ENCODE measurements at places on chromosomes 4 and X.

GRCh38 chr4:186840771-186841301, 117.2 kb upstream of the FAT1 start:
- DNase-seq: no peak

- DNase-seq: no peak
Observed at GRCh38 chr4:73021634-73022033, 47.9 kb downstream of the COX18 start.

DNA sequence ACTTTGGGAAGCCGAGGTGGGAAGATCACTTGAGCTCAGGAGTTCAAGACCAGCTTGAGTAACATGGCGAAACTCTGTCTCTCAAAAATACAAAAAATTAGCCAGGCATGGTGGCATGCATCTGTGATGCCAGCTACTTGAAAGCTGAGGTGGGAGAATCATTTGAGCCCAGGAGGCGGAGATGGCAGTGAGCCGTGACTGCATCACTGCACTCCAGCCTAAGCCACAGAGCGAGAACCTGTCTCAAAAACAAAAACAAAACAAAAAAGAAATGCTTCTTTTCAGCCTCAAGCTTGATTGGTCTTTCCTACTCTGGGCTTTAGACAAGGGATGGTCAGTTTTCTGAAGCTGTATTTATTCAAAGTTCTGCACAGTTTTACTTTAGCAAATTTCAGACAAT, 15.8 kb upstream of the DHRSX start:
- DNase-seq: no peak

DNA sequence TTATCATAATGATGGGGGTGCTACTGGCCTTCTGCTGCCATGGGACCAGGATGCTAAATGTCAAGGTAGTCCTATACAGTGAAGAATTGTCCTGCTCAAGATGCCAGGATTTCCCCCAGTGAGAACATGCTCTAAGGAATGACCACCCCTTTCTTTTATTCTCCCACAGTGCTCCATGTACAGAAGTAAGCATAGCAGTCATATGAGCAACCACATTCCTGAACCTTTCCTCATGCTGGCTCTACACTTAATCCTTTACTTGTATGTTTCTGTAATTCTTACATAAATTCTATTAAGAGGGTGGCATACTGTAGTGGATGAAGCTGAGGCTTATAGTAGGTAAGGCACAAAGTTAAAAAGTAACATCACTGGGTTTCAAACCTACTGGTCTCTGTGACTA, 20.2 kb downstream of the CYP2U1 start:
- DNase-seq: no peak

DNA sequence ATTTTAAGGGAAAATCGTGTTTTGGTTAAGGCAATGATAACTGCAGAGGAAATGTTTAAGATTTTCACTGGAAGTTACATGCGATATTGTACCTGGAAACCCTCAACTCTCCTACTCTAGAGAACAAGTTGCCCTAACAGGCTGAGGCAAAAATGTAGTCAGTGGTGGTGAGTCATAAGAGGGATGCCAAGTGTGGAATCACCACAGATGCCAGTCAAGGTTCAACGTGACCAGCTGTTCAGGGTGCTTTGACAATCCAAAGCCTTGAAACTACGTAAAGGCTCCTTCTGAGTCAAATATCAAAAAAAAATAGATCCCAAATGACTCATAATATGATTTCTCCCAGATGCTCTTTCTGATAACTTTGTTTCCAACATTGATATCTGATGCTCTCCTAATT, 77.9 kb upstream of the AFF2 start:
- DNase-seq: no peak

DNA sequence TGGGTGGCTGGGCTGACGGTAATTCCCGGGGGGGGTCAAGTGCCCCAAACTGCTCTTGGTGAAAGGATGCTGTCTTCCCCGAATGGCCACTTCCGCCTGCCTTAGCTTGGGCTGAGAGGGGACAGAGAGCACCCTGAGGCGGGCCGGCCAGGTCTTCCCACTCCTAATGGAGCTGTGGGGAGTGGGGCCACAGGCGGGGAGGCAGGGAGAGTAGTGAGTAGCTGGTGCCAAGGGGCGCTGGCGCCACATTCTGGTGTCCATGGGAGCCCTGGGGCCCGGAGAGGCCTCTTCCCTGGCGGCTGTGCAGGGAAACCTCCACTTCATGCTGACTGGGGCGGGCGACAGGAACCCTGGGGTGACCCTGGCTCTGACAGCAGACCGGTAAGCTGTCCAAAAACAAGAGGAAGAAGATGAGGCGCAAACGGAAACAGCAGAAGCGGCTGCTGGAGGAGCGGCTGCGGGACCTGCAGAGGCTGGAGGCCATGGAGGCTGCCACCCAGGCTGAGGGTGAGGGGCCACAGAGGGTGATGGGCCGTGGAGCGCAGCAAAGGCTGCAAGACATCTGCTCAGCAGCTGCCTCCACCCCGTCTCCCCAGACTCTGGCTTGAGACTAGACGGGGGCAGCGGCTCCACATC, 2.7 kb downstream of the SRPK3 start:
- no peak for DNase-seq

DNA sequence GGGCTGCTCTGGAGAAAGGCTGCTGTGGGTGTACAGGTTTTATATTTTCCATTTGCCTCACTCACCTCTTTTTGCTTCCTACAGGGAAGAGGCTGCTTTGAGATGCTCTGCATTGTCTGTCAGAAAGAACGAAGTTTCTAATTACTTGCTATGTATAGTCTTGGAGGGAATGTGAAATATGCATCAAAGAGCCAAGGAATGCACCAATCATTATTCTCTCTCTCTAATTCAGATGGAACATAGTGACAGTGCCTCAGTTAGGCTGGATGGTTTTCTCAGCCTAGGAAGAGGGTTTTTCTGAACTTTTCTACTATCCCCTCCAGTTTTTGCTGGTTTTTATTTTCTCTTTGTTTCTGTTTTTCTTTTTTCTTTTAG, 106.8 kb upstream of the SLC4A4 start:
- no peak for DNase-seq

DNA sequence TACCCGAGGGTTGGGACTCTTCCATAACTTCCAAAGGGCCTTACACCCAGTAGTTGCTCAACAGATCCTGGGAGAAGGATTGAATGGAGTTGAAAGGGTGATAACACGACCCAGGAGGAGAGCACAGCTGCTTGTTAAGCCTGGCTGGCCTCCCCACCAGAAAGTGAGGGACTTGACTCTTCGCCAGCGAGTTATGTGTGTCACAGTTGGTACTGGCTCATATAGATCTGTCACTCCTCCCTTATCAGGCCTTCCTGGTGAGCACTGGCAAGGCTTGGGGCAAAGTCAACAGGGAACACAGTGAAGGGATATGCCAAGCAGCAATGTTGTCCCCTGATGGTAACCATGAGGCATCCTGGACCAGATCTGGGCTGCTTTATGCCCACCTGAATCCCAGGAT, 35.8 kb downstream of the APLN start:
- no peak for DNase-seq

- no peak for DNase-seq
Observed at GRCh38 chr4:16237715-16238114, 11.4 kb upstream of the TAPT1 start.

DNA sequence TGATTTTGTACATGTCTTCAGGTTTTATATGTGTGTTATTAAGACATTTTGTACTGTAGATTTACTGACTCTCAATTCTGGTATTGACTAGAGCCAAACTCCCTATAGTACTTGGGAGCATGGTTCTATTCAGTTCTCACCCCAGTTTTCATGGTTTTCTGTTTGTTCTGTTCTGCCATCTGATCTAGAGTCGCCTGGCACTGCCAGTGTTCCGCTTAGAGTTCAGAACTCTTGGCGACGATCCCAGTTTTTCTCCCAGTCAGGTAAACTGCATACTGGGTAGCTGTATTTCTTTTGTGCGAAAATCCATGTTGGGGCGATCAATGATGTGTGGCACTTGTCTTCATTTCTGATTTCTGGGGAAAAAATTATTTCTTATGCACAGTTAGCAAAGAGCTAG, 78.0 kb downstream of the PHOX2B start:
- no peak for DNase-seq

DNA sequence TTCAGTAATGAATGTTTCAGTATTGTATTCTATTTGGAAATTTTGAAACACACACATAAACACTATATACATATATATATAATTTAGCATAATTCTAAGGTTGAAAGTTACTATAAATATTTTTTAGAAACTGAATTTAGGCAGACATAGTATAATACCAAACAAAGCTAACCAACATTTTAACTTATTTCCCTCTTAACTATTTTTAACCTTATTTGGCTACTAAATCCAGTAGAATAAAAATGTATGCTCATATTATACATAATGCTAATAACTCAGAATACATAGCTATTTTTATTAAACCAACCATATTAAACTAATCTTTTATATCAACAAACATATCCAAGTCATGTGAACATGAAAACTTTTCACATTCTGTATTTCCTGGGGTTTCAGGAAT, 563.6 kb downstream of the ADGRL3 start:
- DNase-seq: no peak

DNA sequence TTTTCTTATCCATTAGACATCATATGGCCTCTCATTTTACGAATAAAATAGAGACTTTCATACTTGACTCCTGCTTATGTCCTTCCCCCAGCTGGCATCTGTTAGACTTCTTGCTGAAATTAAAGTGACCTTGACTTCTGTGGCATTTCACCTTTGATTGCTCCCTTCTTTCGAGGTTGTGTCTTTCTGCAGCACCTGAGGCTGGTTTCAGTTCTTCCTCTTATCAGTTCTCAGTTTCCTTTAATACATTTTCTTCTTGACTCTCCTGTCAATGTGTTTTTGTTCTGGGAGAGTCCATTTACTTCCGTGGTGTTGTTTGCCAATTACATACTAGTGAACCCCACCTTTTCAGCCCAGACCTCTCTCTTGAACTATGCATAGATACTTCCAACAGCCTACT, 81.6 kb downstream of the RBPJ start:
- DNase-seq: no peak

DNA sequence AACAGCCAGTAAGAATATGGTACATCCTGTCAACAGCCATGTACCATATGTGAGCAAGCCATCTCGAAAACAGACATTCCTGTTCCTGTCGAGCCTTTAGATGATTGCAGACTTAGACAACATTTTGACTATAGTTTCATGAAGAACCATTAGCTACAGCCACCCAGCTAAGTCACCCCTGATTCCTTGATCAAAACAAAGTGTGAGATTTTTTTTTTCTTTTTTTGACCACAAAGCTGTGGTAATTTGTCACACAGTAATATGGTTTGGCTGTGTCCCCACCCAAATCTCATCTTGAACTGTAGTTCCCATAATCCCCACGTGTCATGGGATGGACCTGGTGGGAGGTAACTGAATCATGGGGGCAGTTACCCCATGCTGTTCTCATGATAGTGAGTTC, 15.2 kb upstream of the HADH start:
- DNase-seq: no peak

DNA sequence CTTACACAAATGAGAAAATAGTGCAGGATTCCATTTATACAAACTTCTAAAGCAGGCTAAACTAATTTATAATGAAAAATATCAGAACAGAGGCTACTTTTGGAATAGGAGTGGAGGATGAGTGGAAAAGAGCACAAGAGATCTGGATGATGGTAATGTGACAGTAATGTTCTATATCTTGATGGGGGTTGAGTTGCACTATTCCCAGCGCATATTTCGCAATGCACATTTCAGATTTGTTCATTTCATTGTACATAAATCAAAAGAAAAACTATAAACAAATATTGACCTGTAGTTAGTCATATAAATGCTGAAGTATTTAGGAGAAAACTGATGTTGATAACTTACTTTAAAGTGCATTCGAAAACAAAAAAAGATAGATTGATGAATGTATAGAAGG, 177.0 kb upstream of the MAOA start:
- DNase-seq: no peak

GRCh38 chrX:1591863-1592469, 562 bp downstream of the AKAP17A start:
- no peak for DNase-seq

- no peak for DNase-seq
Observed at GRCh38 chrX:140034916-140035315, 69.6 kb upstream of the CXorf66 start.

GRCh38 chr4:169225058-169225751, 45.6 kb downstream of the SH3RF1 start:
- DNase-seq: no peak

DNA sequence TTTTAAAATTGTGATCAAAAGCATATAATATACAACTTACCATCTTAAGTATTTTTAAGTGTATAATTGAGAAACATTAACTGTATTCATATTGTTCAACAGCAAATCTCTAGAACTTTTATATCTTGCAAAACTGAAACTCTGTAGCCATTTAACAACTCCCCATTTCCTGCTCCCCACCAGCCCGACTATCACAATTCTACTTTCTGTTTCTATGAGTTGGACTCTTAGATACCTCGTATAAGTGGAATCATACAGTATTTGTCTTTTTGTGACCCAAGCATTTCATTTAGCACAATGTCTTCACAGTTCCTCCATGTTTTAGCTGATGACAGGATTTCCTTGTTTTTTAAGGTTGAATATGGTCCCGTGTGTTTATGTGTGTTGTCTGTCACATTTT, 106.0 kb downstream of the LRBA start:
- no peak for DNase-seq

DNA sequence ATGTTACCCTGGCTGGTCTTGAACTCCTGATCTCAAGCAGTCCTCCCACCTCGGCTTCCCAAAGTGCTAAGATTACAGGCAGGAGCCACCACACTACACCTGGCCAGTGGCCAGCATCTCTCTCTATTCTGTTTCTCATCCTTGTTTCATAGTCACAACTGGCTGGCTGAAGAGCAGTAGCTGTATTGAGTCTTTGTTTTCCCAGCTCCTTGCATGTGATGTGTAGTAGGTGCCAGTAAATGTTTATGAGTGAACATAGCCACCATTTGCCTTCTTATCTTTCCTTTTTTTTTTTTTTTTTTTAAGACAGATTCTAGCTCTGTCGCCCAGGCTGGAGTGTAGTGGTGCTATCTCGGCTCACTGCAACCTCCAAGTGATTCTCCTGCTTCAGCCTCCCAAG, 23.6 kb downstream of the NUDT9 start:
- DNase-seq: no peak

- no peak for DNase-seq
Observed at GRCh38 chr4:152598454-152598853, 62.6 kb upstream of the FBXW7 start.

- no peak for DNase-seq
Observed at GRCh38 chr4:96063639-96064038, 223.7 kb downstream of the PDHA2 start.

DNA sequence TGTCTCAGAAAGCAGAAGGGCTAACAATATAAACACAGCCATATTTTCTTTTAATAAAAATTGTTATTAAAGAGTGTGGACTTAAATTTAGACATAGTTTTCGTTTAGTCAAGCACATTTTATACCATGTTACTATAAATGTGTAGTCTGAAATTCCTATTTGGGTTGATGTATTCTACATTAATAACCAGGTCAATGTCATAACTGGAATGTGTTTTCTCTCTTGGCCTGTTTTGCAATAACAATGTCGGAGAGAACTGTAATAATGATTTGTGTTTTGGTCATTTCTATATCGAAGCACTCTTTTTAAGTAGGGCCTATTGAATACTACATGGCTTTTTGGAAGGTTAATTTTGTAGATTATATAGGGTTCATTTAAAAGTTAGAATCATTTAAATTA, 5.5 kb downstream of the USO1 start:
- DNase-seq: no peak

- no peak for DNase-seq
Observed at GRCh38 chrX:31190221-31190975, 118.6 kb upstream of the FTHL17 start.

- no peak for DNase-seq
Observed at GRCh38 chr4:38132843-38133662, 172.9 kb downstream of the PTTG2 start.
